Stimulated activated CD4-positive, alpha-beta T cell treated with anti-CD3 and anti-CD28 coated beads, Interleukin-1b, Interleukin-23, amount 100 ng/mL, for 24 hours (primary cell): ENCODE measurements at places on chromosomes 16 and 17.

- peak; percentile 60 for DNase-seq
These were observed at the start of gene FAM222B for GRCh38 chr17:28842282-28843012. FAM222B (minus strand) TSS chr17:28842790; CDS start chr17:28766667, 76,123 bp downstream.

DNA sequence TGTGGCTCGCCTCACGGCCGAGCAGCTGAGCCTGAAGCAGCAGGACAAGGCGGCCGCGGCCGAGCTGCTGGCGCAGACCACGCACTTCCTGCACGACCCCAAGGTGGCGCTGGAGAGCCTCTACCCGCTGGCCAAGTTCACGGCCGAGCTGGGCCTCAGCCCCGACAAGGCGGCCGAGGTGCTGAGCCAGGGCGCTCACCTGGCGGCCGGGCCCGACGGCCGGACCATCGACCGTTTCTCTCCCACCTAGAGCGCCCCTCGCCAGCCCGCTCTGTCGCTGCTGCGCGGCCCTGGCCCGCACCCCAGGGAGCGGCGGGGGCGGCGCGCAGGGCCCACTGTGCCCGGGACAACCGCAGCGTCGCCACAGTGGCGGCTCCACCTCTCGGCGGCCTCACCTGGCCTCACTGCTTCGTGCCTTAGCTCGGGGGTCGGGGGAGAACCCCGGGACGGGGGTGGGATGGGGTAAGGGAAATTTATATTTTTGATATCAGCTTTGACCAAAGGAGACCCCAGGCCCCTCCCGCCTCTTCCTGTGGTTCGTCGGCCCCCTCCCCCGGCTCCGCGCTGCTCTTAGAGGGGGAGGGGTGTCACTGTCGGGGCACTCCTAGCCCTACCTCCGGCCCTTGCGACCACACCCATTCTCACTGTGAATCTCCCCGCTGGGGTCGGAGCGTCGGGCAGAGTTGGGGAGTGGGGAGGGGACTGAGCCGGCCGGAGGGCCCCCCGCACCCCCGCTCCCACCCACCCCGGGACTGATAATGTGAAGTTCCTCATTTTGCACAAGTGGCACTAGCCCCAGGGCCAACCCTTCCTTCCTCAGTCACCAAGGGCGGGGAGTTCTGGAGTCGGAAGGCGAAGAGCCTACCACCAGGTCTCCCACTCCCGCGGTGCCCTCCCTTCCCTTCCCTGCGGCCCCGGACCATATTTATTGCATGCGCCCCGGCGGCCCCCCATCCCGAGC, 4.0 kb downstream of the HIC1 start:
- DNase-seq: no peak

GRCh38 chr17:38733282-38733981, 3.3 kb downstream of the CISD3 start:
- no peak for DNase-seq

- DNase-seq: no peak
These were observed 11.9 kb downstream of the QRICH2 start for GRCh38 chr17:76296186-76296585.

DNA sequence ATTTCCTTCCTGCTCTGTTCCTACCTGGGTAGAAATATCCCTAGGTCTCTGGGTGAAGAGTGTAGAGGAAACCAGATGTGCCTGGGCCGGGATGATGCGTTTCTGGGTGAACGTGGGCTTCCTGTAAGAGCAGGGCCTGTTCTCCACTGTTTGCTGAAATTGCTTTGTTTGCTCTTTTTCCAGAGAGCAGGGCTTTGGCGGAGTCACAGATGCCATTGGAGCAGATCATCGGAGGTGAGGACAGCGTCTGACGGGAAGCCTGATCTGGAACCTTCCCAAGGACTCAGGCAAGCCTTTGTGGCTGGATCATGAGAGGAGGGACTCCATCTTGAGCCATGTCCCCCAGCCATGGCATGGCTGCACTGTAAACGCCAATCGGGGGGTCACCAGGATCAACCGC, 15.4 kb downstream of the DHODH start:
- DNase-seq: no peak

DNA sequence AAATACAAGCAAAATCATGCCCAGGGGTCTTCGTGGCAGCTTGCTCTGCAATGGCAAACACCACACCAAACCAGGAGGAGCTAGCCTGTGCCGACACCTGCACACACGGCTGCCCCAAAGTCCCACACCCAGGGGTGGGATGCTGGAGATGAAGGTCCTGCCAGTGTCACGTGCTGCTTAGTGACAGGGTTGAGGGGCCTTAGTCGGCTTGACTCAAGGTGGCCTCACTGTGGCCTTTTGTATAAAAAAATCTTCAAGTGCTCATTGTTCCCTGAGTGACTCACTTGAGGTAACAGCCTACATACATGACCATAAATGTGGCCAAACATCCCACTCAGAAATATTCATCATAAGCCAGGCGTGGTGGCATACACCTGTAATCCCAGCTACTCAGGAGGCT, 7.3 kb downstream of the TRIM65 start:
- DNase-seq: no peak

DNA sequence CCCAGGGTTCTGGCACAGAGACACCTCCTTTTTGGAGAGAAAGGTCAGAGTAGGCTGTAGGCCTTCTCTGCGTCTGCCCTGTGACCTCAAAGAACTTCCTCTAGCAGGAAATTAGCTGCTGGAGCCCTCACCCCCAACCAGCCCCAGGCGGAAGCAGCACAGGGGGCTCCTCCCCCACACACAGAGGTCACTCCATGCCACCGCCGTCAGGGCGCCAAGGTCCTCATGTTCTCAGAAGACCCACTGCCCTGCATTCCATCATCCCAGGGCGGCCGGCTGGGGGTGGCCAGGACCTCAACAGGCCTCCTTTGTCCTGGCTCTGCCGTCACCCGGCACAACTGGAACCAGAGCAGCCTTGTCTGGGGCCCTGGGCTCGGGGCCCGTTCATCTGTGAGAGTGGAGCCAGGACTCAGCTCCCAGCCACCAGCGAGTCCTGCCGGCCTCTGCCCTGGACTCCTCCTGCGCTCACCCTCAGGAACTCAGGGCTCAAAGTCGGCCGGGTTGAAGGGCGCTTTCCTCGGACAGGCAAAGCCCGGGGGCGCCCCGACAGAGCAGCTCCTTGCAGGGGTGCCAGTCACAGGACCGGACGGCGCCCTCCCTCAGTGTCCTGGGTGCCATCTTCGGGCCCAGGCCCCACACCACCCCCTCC, 1.2 kb downstream of the TMC6 start:
- peak; percentile 63 for DNase-seq

DNA sequence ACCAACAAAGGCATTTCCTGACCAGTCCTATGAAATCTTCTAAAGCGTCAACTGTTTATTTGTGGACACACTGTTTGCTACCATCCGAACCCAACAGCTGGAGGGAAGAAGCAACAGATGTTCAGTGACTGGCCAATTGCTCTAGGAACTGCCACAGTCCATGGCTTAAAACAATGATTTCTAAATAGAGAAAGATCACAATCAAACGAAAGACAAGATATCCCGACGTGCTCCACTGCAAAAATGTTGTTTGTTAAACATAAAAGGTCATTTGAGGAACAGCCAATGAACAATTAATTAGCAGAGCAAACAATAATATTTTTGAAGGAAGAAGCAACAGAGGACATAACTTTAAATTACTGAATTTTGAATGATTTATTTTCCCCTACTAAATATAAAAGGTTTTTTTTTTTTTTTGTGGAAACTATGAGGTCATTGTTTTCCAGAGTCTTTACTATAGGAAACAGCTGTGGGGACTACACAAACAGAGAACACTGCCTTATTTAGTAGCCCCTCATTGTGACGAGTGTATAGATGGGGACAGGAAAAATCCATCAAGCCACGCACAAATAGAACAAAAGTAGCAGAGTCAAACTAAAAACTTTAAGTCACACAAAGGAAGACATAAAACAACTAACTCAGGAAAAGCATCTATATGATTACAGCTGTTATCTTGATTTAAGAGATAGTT, 17.2 kb downstream of the USP31 start:
- DNase-seq: no peak

DNA sequence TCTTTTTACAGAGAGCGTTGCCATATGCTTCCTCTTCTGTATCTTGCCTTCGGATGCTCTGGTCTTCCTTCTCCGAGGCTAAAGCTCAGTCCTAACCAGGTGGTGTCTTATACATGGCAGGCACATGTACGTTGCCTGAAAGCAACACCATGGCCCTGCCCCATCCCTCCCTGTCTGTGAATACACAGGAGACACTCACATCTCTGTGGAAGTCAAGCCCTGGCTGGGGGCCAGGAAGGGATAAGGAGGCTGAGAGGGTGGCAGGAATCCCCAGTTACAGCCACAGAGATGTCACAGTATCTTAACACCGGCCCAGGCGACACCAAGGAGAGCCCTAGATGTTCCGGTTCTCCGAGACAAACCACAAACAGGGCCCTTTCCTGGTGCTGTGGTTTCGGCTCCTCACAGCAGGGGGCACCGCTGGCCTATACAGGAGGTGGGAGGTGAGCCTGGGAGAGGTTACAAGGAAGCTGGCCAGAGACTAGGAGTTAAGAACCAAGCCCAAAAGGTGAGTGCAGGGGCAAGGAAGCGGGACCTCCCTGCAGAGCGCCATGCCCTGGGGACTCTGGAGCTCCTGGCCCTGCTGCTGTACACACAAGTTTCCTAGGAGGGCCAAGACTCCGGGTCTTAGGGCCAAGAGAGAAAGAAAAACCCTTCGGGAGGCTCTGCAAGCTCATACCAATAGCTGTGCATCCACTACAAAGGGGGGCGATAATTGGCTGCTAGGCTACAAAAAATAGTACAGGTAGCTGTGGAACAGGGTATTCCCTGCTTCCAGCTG, 41.7 kb downstream of the SRL start:
- no peak for DNase-seq

GRCh38 chr16:64990101-64990500, 131.8 kb downstream of the CDH11 start:
- no peak for DNase-seq

DNA sequence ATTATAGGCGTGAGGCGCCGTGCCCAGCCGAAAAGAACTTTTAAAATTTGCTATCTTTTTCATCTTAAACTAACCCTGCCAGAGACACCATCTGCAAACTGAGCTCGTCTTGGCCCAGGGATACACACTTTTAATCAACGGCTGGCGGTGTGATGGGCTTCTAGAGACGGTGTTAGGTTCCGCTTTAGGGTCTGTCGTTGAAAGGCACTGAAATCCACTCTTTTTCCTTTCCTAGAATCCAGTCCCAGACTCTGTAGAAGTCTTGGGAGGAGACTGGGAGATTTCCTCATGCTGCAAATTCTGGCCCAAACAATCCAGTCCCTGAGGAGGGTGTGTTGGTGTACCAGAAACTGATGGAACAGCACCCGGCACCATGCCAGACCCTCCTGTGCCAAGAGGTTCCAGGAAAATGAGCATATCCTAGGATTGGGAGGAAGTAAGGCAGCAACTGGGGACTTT, 52.0 kb upstream of the TEX2 start:
- DNase-seq: no peak

- DNase-seq: no peak
These were observed 2.1 kb upstream of the MFAP4 start for GRCh38 chr17:19388791-19389785.

GRCh38 chr17:58436805-58437239, 19.5 kb upstream of the RNF43 start:
- DNase-seq: no peak

DNA sequence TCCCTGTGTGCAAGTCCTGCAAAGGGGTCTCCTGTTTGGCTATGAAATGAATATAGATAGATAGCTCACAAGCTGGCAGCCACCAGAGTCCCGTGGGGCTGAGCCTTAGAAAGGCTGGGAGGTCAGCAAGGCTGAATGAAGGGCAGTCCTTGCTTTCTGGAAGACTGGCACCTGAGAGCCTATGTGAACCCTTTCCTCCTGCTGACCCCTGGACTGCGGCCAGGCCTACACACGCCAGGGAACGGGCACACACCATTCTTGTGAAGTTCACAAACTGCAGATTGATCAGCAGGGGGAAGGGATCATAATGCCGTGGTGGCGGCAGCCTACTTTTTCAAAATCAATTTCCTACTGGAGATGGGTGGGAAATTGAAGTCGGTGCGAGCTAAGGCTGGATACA, 985 bp upstream of the C17orf107 start:
- no peak for DNase-seq

GRCh38 chr17:75124041-75124818, 7.3 kb downstream of the NT5C start:
- peak; percentile 48 for DNase-seq

GRCh38 chr16:79599837-79600637, 500 bp downstream of the MAF start:
- no peak for DNase-seq

GRCh38 chr17:82338858-82339633, 5.5 kb upstream of the SECTM1 start:
- DNase-seq: no peak

DNA sequence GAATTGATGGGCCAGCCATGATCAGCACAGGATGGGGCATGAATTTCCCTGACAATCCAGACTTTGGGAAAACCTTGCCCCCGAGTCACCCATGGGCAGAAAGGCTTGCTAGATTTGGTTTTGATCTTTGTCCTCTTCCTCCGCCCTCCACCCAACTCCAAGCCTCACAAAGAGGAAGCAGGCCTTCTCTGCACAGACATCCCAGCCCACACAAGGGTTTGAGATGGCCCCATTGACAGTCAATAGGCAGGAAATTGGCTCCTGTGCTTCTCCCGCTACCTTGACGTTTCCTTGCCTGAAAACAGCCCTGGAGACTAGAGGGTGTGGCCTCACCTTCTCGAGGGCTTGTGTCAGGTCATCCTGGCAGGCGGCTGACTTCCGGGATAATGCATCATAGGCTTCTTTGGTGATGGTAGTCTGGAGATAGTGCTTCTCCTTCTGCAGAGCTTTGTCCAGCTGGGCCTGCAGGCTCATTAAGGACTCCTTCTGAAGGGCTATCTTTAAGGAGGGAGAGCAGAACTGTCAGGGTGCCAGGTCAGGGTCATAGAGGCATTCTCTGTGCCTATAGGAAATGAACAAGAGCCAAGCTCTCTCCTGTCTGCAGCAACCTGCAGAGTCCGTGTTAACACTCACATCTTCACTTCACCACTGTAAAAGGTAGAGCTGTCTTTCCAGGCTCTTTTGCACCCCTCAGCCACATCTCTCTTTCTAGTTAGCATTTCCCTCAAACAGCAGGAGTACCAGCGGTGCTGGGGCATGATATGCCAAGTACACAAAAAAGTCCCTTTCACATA, 32.2 kb downstream of the DHX38 start:
- no peak for DNase-seq

DNA sequence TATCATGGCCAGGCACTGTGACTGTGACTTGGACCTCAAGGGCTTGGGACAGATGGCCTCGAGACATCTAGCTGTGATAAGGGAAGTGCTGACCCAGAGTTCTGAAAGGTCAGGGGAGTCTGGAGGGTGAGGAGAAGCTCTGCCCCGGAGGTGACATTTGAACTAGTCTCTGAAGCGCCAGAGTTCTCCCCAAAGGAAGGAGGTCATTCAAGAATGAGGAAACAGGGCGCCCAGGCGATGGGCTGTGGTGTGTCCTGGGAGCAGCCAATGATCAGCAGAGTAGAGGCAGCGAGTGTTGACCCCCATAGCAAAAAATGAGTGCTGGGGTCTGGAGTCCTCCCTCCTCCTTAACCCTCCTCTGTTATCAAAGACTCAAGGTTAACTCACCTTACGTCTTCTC, 4.9 kb downstream of the STARD3 start:
- no peak for DNase-seq

GRCh38 chr16:4056161-4057105, 59.8 kb downstream of the ADCY9 start:
- no peak for DNase-seq

GRCh38 chr17:27782791-27783206, 17.5 kb downstream of the NOS2 start:
- DNase-seq: no peak

GRCh38 chr17:46036491-46036890, 37.4 kb downstream of the STH start:
- DNase-seq: no peak
